Endodermal cell (in vitro differentiated cells): ENCODE measurements at places on chromosomes 12 and 14. TPM values are rescaled to one million over a fixed set of nuclear protein-coding genes. Genes with fewer than 3 reads are reported as not detected.

Gene CYP27B1
- 2.3 to 4.1 TPM (median 2.4 TPM) in 3 replicates for total RNA-seq

Gene OR6S1
- total RNA-seq: not detected in 3 replicates

Gene PARPBP
- total RNA-seq: 23.7 and 28.3 TPM in 2 replicates

Gene SMCO2
- total RNA-seq: 1.0 TPM in 1 of 2 replicates, not detected in the other

- H3K27me3 ChIP-seq: no peaks in the 10 kb centered on the region
- H3K4me3 ChIP-seq: no peak within 1 kb of the TSS
- DNase-seq: peak; percentile 81
- H3K36me3 ChIP-seq: no peaks in the 10 kb centered on the region
These were observed at the start of gene TCL1A for GRCh38 chr14:95713596-95714371. Gene TCL1A, minus strand, starts transcription at chr14:95714125. Its CDS starts 59 bp downstream, at chr14:95714066.

GRCh38 chr12:62817556-62818271, 117.2 kb downstream of the PPM1H start:
- peak; percentile 75 for DNase-seq
- H3K36me3 ChIP-seq: no peaks in the 10 kb centered on the region
- H3K4me3 ChIP-seq: peak overlapping the region; percentile 22
- H3K27me3 ChIP-seq: no peaks in the 10 kb centered on the region
- H3K27ac ChIP-seq: peak overlapping the region; percentile 2
- H3K4me1 ChIP-seq: peaks cover 4% of the 10 kb centered on the region

GRCh38 chr12:57549909-57550640, at the start of gene KIF5A:
Gene KIF5A, plus strand, starts transcription at chr12:57550044. Its CDS starts 228 bp downstream, at chr12:57550272.
- H3K27me3 ChIP-seq: peaks cover 32% of the 10 kb centered on the region
- no peak within 1 kb of the TSS for H3K27ac ChIP-seq
- peak; percentile 92 for DNase-seq
- H3K36me3 ChIP-seq: peaks cover 8% of the 10 kb centered on the region
- H3K4me3 ChIP-seq: peak within 1 kb of the TSS; percentile 81
- peaks cover 4% of the 10 kb centered on the region for H3K4me1 ChIP-seq

DNA sequence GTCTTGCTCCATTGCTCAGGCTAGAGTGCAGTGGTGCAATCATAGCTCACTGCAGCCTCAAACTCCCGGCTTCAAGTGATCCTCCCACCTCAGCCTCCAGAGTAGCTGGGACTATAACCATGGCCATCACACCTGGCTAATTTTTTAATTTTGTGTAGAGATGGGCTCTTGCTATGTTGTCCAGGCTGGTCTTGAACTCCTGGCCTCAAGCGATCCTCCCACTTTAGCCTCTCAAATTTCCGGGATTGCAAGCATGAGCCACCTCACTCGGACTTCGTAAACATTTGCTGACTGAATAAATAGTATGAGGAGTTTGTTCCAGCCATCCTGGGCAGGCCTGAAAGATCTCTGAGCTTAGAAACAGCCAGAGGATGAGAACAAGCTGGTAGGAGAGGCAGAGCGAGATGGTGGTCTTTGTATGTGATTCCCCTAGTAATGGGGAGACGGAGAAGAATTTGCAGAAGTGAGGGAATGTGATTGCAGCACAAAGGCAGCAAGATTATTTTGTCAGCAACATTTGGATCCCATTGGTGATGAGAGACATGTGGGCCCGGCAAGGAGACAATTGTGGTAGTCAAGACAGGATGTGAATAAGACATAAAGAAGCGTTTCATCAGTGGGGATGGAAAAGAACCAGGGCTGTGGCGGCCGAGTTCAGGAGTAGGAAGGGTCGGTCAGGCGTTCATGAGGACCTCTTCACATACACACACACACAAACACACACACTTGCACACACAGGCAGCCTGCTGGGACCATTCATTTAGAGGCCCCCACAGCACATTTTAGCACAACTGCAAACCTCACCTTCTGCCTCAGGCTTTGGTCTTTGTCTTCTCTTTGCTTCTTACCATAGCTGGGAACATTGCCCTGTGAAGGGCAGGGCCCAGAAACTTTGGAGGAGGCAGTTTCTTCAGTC, 155.5 kb downstream of the ZFP36L1 start:
- DNase-seq: peak; percentile 36
- H3K27me3 ChIP-seq: no peaks in the 10 kb centered on the region
- H3K27ac ChIP-seq: peak overlapping the region; percentile 42
- H3K36me3 ChIP-seq: no peaks in the 10 kb centered on the region
